ENCODE measurements at places on chromosomes 16 and 17.

DNA sequence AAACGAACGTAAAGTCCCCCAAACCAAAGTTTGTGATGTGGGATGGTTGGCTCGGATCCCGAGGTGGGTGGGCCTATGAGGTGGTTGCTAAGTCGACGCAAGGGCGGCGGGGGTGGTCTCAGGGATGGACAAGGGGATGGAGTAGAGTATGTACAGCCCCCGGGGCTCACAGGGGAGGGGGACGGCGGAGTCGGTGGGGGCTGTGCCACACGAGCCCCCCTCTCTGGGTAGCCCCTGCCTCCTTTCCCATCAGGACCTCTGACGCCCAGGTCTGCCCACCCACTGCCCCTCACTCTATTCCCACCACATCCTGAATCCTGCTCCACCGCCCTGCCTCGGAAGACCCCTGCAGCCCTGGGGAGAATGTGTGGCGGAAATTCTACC, 15.2 kb downstream of the IL34 start:
- DNase-seq = no peak

- DNase-seq = peak; percentile 46
These were observed 70.7 kb downstream of the CMIP start for GRCh38 chr16:81515281-81515680.

DNA sequence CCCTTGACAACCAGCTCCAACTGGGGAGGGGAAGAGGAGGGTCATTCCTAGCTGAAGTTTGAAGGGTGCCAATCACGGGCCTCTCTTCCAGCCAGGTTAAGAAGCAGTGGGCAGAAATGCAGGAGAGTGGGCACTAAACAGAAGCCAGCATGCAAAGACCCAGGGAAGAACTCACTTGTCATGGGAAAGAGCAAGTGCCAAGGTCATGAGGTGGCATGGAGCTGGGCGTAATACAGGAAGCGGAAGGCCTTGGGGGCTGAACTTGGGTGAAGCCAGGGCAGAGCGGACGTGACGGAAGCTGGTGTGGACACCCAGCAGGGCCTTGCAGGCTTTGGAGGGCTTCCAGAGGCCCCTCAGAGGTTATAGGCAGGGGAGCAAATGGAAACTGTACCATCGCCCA, 302.1 kb downstream of the MAF start:
- no peak for DNase-seq

DNA sequence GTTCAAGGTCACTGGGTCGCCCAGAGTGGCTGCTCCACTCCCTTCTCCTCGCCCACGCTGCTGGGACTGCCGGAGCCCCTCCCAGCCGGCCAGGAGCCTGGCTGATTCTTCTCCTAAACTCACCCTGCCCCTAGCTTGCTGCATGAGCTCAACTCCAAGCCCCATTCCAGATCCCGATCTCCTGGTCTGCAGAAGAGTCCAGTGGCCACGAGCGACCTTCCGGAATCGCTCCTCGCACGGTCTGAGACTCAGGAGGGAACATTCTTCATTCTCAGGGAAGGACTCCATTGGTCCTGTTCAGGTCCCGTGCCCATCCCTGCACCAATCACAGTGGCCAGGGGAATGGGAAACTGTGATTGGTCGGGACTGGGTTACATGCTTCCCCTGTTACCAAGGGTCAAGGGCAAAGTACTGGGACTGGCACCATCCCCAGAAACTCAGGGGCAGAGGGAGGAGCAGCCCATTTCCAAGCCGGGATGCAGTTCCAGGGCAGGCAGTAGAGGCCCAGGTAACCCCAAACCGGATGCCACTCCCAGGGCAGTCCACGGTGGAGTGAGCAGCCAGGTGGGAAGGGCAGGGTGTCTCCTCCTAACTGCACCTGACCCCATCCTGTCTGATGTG, 24.5 kb upstream of the CIBAR2 start:
- no peak for DNase-seq

DNA sequence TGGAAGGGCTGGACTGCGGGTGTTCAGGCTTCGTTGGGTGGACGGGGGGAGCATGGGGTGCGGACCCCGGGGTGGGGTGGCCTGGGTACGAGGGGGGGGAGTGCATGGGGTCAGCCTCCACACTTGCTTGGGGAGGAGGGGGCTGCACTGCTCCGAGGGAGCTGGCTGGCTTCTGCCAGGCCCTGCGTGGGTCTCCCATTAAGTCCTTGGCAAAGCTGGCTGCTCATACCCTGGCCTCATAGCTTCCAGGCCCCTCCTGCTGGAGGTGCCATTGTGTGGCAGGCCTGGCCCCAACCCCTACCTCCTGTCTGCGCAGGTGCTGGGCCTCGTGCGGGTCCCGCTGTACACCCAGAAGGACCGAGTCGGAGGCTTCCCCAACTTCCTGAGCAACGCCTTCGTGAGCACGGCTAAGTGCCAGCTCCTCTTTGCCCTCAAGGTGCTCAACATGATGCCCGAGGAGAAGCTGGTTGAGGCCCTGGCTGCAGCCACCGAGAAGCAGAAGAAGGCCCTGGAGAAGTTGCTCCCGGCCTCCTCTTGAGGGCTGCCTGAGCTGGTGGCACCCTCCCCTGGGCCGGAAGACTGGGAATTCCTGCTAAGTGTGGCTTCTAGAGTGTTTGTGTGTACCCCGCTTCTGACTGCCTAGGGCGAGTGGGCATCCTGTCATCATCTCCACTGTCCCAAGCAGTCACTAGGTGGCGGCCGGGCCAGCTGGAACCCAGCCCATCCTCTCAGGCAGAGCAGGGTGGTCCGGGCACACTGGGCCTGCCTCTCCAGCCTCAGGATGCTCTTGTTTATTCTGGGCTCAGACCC, 1.5 kb downstream of the NUDT16L1 start:
- no peak for DNase-seq

- no peak for DNase-seq
These were observed 23.8 kb downstream of the EPN2 start for GRCh38 chr17:19260958-19261357.

DNA sequence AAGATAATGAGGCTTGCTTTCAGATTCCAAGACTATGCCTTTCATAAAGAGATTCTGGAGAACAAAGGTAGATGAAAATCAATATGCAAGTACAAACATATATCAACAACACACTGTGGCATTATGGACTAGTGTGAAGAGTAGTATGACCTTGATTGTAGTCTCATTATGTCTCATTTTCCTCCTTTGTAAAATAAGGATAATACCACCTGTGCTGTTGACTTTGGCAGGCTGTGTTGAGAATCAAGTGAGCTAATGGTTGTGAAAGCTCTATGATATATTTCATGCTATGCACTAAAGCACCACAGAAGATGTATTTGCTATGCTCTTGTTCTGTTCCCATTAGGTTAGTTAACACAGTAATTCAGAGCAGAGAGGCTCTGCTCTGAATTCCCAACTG, 78.5 kb upstream of the NACA2 start:
- no peak for DNase-seq

GRCh38 chr16:813204-813915, 12.8 kb upstream of the GNG13 start:
- DNase-seq = no peak

GRCh38 chr17:781805-782731, at the start of the genes GLOD4 and MRM3:
Gene GLOD4, minus strand, starts transcription at chr17:782280. Its CDS starts 25 bp downstream, at chr17:782255.
Gene MRM3, plus strand, starts transcription at chr17:782353. Its CDS starts 26 bp downstream, at chr17:782379.
- peak; percentile 41 for DNase-seq

DNA sequence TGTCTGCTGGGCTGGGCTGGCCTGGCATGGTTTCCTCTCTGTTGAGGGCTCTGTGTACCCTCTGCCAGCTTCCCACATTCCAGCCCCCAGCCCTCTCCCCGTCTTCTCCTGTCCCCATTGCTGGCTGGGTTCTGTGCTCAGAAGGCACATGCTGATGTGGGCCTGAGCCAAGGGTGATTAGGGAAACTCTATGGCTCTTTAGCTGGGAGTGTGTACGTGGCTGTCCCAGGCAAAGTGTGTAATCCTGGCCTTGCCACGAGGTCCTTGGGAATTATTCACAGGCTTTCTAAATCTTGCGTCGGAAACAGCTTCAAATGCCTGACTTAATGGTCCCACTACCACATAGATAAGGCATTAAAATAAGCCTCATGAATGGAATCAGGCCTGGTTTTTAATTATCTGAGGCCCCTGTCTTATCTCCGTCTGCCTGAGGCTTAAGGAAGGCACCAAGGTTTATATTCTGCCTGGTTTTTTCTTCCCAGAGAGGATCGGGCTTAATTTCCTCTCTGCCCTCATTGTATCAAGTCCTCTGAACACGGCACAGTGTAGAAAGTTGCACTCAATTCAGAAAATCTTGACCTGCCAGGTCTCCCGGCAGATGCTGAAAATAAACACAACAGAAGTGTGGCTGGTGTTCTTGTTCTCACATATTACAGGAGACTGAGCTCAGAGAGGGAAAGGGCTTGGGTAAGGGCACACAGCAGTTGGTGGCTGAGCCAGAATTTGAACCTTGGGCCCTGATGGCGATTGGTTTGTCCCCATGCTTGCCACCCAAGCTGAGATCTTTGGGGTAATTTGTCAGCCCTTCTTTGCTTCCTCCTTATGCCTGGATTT, 52.9 kb upstream of the LGALS9 start:
- no peak for DNase-seq

DNA sequence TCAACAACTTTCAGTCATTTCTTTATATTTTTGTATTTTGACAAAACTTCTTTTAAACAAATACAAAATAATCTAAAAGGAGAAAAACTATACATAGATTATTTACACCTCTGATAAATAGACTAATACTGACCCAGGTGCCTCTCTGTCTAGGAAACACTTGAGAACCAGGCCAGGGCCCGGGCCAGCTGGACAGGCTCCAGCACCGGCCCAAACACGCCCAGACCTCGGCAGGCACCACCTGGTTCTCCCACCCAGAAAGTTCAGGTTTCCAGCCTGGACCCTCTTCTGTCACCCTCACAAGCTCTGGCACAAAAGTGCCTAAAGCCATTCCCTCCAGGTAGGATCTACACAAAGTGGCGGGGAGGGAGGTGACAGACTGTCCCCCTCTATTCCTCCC, 97.0 kb upstream of the DNAH17 start:
- no peak for DNase-seq

- DNase-seq = no peak
These were observed 147.7 kb upstream of the SALL1 start for GRCh38 chr16:51298800-51299199.

- no peak for DNase-seq
These were observed 238.7 kb upstream of the TOX3 start for GRCh38 chr16:52785653-52786052.

- DNase-seq = no peak
These were observed 388.3 kb downstream of the CA10 start for GRCh38 chr17:51770027-51770759.

DNA sequence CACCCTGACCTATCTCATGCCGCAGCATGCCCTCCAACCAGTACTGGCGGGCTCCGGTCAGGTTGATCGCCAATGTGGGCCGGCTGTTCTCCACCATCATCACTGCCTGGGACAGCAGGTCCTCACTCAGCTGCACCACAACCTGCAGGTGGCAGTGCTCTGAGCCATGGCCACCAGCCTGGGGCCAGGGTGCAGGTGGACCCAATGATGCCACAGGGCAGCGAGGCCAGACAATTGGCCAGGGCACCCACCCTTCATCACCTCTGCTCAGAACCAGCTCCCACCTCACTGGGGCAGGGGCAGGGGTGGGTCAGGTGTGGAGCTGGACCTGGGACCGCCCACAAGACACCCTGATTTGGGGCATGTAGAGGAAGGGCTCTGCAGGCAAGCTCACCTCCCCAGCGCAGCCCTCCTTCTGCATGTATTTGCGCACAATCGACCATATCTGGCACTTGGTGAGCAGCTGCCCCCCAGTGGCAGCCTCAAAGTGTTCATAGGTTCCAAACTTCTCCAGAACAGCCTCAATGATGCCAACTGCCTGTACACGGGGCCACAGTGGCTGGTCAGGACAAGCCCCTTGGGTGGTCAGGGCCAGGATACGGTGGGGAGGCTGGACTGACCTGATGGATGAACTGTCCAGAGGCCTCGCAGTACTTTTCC, 4.2 kb downstream of the MATCAP1 start:
- DNase-seq = no peak

GRCh38 chr17:61251939-61252865, 147.4 kb upstream of the TBX2 start:
- DNase-seq = no peak

- no peak for DNase-seq
These were observed 4.8 kb upstream of the CDH5 start for GRCh38 chr16:66361604-66362135.

GRCh38 chr16:2089706-2090480, 42.1 kb downstream of the TSC2 start:
- DNase-seq = no peak

DNA sequence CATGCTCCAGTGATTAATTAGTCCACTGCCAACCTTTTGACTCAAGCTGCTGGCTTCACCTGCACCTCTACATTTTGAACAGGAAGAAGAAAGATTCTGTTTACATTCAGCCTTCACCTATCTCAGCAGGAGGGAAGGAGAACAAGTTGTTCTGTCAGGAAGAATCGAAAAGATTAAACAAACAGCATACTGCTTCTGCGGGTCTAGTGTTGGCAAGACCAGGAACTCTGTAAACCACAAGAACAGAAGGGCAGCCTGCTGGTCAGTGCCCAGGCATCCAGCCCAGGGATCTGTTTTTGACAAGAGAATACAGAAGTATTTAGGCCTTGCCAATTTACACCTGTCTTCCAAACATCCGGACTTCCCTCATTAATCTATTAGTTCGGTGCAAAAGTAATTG, 189.7 kb downstream of the CHD9NB start:
- no peak for DNase-seq

DNA sequence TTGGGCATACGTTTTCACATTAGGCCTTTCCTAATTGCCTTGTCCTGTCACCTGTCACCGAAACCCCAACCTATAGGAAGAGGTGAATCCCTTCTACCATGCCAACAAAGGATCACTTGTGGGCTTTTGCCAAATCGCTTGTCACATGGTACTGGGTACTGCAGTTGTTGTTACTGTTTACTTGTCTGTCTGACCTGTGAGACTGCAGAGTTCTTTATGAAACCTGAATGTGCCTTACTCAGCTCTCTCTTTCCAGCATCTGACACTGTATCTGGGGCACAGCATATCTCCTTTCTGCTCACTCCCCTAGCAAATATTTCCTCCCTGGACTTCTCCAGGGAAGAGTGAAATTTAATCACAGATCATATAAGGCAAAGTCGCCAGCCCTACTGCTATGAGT, 1272.4 kb downstream of the CDH8 start:
- DNase-seq = no peak

- DNase-seq = no peak
These were observed 518 bp downstream of the MT1E start for GRCh38 chr16:56625943-56626654.

GRCh38 chr16:89183975-89184676, 12.6 kb downstream of the CDH15 start:
- DNase-seq = no peak

DNA sequence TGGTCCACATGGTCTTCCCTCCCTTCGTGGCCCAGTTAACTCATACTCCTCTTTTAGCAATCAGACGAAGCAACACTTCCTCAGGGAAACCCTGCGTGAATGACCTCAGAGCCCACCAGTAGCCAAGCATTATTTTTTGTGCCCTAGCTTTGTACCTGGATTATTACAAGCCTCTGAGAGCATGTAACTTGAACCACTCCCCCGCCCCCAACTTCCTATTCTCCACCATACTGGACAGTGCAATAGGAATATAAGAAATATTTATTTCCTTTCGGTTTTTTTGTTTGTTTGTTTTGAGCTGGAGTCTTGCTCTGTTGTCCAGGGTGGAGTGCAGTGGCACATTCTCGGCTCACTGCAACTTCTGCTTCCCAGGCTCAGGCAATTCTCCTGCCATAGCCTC, 2.9 kb downstream of the CPPED1 start:
- no peak for DNase-seq

- peak; percentile 10 for DNase-seq
These were observed 939 bp downstream of the BCL6B start for GRCh38 chr17:7023576-7024401.

All from NCI-H187 (cell line).